ENCODE measurements at places on chromosomes 2 and 18.

- no peak for DNase-seq
Measured at GRCh38 chr2:24783641-24784040, 9.6 kb downstream of the PTRHD1 start.

DNA sequence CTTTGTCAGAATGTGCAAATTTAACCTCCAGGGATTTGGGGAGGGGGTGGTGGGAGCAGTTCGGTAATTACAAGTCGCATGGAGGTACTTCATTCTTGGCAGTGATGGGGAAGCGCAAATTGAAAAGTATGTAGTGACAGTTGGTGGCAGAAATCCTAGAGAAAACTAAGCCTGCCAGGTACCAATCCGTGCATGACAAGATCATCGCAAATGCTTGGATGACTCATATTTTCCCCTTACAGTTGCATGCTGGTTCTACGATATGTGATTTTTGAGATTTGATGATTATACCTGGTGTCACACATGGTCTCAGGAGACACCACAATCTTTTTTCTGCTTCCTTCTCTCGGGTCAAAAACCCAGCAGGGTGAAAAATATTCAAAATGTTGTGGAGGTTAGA, 479.7 kb upstream of the ID2 start:
- no peak for DNase-seq

DNA sequence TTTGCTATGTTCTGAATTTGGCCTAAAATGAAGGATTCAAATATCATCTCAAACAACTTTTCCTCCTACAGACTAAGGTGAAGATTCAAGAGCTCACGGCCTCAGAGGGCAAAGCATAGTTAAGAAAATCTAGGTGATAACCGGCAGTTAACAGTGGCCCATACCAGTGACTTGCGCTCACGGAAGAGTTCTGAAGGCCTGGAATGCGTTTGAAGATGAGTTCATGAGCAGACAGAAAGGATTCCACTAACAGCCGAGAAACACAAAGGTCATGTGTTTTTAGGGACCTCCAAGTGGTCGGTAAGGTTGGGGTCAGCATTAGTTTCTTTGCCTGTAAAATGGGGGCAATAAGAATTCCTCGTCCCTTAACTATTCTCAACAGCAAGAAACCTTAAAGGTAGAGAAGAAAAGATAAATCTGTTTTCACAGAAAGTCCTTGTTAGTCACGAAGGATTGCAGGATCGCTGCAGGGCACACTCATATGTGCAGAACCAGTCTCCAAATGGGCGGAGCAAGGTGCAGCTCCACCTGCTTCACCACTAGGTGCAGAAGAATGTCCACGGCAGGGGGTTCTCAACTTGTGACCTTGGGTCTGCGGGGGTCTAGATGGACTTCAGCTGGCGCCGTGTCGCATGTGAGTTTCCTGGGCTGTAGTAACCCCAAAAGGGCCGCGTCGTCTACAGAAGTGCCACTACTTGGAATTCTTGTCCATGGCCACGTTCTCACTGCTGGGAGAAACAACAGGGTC, 708 bp upstream of the RPIA start:
- DNase-seq: no peak

- DNase-seq: no peak
Measured at GRCh38 chr2:230435431-230435830, 19.4 kb downstream of the SP100 start.

DNA sequence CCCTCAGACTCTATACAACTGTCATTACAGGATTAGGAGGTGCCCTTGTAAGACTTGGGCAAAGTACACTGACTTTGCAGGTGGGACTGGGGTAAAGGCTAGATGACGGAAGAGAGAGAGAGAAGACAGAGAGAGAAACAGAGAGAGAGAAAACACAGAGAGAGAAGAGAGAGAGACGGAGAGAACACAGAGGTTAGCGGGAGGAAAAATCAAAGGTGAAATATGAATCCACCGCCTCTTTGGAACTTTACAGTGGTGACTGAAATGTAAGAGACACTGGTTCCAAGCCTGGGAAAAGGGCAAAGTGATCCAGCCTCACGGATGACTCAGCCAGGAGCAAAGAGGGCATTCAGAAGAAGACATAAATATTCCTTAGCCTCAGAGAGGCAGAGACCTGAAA, 25.1 kb upstream of the CAB39 start:
- DNase-seq: no peak
